SK-MEL-5 (cell line): ENCODE measurements at places on chromosomes 2 and 18. TPM values are rescaled to one million over a fixed set of nuclear protein-coding genes. Genes with fewer than 3 reads are reported as not detected.

The BMP10 gene
- total RNA-seq = not detected in 2 replicates

The DOK6 gene
- total RNA-seq = 0.24 and 2.4 TPM in 2 replicates

The PLEK gene
- total RNA-seq = not detected in 2 replicates

The IL37 gene
- not detected in 2 replicates for total RNA-seq

DNA sequence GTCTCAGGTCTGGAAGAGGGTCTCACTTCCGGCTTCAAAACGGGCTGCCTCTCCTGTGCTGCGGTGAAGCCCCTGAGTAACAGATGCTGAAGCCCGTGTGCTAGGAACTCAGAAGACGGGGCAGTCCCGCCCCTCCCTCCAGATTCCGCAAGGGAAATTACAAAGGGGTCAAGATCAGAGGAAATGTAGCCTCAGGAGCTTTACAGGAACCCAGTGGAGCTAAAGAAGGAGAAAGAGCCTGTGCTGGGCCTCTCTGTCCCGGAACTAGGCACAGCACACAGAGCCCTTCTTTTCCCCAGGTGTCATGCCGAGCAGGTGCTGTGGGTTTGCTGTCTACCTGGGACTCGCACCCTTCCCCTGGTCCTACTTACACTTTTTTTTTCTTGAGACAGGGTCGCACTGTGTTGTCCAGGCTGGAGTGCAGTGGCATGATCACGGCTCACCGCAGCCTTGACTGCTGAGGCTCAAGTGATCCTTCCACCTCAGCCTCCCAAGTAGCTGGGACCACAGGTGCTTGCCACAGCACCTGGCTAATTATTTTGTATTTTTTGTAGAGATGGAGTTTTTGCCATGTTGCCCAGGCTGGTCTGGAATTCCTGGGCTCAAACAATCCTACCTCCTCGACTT is 72.7 kb upstream of the MAP4K4 start:
- no peak for DNase-seq

GRCh38 chr18:11749305-11749704 is 60.2 kb downstream of the GNAL start:
- DNase-seq = no peak

- no peak for DNase-seq
Measured at GRCh38 chr18:79780547-79780946, 17.2 kb upstream of the KCNG2 start.

DNA sequence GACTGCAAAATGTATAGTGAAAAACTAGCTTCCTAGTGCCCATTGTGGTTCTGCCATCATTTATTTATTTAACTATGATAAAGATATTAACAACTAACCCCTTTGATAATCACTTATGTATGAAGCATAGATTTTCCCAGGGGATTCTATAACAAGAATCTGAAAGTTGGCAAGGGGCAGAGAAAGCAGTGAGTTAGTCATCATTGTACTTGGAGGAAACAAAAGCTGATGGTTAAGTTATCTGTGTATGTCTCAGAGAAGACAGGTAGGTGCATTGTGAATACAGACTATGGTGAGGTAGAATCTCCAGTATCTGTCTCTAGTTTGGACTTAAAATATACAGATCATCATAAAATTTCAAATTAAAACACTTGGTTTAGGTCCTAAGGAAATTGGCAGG is 2159.1 kb upstream of the CELF4 start:
- no peak for DNase-seq

DNA sequence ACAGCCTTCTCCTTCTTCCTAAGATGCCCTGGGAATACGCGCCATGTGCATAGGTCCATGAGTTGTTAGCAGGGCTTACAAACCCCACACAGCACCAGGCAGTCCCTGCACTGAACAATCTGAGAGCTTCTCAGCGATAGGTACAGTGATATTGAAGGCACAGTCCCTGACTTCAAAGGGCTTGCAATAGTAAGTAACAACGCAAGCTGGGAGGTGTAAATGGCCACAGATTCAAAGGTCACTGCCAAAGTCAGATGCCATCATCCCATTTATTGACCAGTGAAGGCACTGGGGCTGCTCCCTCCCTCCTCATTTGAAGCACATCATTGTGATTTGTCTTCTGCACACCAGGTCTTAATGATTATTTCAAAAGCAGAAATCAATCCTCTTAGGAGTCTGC is 541 bp upstream of the SCYGR3 start:
- no peak for DNase-seq

DNA sequence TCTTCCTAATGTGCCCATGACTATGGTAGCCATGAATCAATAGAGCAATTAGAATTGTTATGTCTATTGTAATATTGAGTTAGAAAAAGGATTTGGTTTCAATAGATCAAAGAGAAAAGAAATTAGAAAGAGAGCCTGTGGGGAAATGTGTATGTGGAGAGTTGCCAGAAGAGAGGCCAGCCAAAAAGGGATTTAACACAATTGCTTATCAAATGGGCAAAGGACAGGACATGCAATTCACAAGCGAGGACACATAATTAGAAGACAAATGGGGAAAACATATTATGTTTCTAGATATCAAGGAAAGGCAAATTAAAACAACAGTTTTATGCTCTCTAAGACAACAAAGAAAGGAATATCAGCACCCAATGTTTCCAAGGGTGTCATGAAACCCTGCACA is 403.2 kb upstream of the KLHL29 start:
- DNase-seq = no peak

GRCh38 chr2:225192869-225193268 is 150.6 kb upstream of the DOCK10 start:
- no peak for DNase-seq

- peak; percentile 62 for DNase-seq
Measured at GRCh38 chr2:134218930-134219658, 34.8 kb upstream of the MGAT5 start.

- DNase-seq = no peak
Measured at GRCh38 chr2:112708968-112709367, 11.9 kb upstream of the NT5DC4 start.

GRCh38 chr2:10289352-10289751 is 13.4 kb upstream of the HPCAL1 start:
- no peak for DNase-seq

DNA sequence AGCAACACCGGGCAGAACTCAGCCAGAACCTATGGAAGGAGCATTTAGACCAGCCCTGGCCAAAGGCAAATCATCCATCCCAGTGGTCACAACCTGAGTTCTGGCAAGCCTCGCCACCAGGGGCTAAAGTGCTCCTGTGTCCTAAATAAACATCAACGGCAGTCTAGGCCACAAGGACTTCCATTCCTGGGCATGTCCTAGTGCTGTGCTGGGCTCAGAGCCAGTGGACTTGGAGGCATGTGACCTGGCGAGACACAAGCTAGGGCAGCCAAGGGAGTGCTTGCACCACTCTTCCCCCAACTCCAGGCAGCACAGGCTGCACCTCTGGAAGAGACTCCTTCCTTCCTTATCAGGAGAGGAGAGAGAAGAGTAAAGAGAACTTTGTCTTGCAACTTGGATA is 69.0 kb downstream of the ST6GAL2 start:
- DNase-seq = no peak

- no peak for DNase-seq
Measured at GRCh38 chr2:95298486-95299111, 1.5 kb downstream of the KCNIP3 start.

GRCh38 chr2:25672494-25673299 is 680 bp downstream of the DTNB start:
- DNase-seq = peak; percentile 71

DNA sequence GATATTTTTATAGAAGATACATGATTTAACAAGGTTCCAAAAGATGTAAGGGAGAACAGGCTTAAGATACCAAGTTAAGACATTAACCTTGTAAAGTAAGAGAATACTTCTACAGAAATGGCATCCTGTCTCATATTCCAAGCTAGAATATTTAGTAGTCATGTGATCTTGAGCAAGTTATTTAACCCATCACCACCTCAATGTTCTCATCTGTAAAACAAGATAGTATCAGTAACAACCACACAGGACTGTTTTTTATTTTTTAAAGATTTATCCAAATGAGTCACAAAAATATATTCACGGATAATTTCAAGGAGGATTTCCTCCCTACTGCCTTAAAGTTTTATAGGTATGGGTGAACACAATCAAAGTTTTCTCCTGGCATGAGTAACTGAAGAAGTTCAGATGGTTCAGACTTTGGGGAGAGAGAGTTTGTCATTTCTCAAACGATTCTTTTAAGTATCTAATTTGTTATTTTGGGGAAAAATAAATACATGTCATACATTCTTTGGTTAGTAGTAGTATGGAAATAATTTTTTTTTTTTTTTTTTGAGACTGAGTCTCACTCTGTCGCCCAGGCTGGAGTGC is 25.9 kb downstream of the ROCK1 start:
- no peak for DNase-seq

- no peak for DNase-seq
Measured at GRCh38 chr2:24115057-24115456, 8.1 kb downstream of the PFN4 start.

- no peak for DNase-seq
Measured at GRCh38 chr2:231009236-231009919, 13.5 kb downstream of the SPATA3 start.

DNA sequence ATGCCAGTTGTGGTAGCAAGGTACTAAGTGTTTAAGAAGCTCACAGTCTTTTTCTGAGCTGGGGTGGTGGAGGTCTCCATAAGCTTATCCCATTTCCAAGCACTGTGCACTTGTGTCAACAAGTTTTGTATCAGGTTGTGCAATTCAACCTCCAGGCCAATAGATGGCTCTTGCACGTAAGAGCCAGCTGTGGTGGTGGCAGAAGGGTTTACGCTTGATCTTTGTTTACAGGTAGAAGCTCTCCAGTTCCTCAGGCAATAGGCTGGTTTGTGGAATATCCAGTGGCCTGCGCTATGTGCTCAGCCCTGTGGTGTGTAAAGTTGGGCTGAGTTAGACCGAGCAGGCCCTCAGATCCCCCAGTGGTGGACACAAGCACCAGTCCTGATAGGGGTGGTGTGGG is 89.7 kb upstream of the CNTNAP5 start:
- DNase-seq = no peak

DNA sequence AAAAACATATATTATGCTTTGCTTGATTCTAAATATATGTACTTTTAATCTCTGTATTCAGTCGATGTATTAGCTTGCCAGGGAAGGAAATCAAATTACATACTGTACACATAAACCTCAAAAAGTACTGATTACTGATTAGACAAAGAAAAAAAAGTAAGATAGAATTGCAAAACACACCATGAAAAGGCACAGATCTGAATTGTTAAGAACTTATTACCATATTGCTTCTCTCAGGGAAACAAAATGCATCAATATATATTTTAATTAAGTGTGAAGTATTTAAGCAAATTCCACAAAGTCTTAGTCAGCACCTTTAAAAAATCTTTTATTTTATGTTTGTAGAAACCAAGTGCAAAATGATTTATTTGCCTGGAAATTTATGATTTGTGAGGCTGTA is 309.3 kb downstream of the RNF144A start:
- DNase-seq = no peak

DNA sequence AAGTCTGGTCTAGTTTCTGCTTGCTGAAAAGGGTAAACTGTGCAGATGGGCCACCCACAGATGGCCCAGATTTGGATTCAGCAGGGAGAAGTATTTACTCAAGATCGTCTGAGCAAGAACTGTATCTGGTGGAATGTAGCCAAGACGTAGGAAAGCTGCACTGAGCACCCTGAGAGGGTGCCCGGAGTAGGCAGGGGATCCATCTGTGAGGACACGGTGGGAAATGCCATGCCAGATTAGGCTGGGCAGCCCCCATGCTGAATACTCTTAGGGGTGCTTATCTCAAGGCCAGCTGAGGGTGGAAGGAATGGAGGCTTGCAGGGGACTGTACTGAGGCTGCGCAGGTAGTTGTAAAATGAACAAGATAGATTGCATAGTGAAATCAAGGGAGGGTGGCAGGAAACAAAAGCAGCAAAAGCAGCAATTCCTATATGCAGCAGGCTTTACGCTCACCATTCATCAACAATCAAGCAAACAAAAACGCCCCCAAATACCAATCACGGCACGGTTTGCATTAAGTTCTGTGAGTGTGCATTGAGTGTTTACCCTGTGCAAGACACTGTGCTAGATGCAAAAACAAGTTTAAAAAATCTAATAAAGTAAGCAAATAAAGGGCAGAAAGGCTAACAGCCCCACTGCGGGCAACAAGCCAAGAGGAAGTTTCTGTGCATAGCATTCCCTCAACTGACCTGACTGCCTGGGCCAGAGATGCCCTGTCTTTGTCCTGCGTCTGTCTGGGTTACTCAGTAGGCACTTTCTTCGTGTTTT is 32.2 kb upstream of the LPIN2 start:
- no peak for DNase-seq

GRCh38 chr2:9637330-9637729 is 6.5 kb upstream of the YWHAQ start:
- peak; percentile 92 for DNase-seq
